ENCODE measurements at places on chromosomes 4 and X.

- no peak for DNase-seq
Observed at GRCh38 chr4:68912807-68913206, 38.8 kb downstream of the UGT2A3 start.

GRCh38 chrX:9885150-9885549 is 82.0 kb upstream of the CLDN34 start:
- no peak for DNase-seq

DNA sequence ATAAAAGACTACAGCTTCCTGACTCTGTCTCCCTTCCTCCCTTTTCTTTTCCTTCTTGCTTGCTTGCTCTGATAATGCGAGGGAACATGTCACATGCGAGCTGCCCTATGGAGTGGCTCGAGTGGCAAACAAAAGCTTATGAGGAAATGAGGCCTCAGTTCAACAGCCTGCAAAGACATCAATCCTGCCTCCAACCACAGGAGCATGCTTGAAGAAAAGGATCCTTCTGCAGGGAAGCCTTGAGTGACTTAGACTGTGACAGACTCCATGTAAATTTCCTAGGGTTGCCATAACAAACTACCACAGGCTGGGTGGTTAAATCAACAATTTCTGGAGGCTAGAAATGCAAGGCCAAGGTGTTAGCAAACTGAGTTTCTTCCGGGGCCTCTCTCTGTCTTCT is 152.5 kb downstream of the NR3C2 start:
- no peak for DNase-seq

DNA sequence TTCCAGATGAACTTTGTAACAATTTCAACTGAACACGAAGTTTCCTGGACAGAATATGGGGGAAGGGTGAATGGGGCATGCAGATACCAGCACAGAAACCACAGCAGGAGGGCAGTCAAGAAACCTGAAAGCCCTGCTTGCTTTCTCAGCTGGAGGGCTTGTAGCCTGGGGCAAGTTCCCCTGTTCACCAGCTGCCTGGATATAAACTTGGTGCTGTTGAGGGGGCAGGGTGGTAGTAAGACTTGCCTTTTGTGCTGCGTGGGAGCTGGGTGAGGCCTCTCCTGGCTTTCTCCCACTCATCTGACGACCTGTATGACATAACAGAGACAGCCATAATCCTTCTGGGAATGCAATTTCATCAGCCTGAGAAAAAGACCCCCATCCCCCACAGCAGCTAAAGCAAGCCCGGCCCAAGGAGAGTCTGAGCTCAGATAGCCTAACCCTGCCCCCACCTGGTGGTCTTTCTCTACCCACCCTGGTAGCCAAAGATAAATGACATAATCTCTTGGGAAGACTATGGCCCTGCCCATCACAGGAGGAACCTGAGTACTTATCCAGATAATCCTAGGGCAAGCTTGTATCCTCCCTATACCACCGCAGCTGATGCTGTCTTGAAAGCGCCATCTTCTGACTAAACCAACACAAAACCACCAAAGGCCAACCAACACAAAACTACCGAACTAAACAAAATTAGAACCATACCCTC is 234.3 kb downstream of the LAS1L start:
- DNase-seq, result no peak

- no peak for DNase-seq
Observed at GRCh38 chrX:97700547-97700946, 816.8 kb downstream of the RPA4 start.

DNA sequence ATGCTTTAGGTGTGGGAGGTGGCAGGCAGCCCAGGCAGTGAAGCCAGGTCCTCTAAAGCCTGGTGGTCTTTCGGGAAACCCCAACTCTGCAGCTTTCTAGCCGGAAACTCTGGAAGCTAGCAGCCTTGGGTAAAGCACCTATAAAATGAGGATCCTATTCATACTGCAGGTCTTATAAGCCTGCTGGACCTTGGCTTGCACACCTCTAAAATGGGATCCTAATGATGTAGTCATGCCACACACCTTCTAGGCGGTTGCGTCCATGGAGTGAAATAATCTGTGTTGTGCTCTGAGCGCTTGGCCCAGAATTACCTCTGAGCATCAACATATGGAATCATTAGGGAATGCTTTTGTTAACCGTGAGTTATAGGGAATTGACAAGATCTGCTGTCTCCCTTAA is 36.0 kb upstream of the STS start:
- DNase-seq, result no peak

- no peak for DNase-seq
Observed at GRCh38 chr4:92232566-92232965, 71.2 kb upstream of the GRID2 start.

DNA sequence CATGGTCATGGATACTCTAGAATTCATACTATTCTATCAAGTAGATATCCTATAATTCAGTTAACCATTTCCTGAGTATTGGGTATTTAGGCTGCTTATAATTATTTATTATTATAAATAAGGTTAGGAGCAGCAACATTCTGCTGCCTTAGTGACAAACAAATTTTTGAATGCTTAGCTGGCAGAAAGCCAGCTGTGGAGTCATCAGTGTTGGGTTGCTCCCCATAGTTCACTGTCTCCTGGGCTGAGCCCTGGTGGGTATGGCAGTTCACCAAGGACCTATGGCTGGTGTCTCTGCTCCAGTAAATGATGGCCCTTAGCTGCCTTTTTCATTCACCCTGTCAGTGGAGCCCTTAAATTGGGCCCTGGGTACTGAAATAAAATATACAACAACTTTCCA is 61.8 kb downstream of the SMARCA5 start:
- DNase-seq, result no peak

DNA sequence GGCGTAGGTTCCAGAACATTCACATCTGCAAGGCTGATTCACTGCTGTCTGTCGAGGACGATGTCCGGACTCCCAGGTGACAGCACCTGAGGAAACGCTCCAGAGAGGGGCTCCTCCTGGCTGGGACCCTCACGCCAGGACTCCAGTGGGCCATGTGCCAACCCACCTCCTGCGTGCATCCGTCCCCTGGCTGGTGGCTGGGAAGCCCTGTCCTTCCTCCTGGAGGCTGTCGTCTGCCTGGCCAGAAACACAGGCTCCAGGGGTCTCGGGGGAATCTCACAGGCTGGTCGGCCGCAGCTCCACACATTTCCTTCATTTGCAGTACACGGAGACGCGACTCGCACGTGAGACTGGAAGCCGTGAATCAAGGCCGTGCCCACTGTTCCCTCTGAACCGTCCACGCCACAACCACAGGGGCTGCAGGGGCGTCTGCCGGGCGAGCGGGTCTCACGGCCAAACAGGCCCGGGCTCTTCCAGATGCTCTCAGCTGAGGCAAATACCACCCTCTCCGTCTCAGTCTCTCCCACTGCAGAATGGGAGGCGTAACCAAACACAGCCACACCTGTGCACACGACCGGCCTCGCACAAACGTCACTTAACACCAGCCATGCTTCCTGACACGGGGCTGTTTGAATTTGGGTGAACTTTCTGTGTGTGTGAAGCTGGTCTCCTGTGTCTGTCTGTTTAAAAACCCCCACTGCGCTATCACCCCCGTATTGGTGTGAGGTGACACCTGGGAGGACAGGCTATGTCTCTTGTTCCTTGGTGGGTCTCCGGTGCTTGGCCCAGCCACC is 38.7 kb upstream of the MXD4 start:
- no peak for DNase-seq

DNA sequence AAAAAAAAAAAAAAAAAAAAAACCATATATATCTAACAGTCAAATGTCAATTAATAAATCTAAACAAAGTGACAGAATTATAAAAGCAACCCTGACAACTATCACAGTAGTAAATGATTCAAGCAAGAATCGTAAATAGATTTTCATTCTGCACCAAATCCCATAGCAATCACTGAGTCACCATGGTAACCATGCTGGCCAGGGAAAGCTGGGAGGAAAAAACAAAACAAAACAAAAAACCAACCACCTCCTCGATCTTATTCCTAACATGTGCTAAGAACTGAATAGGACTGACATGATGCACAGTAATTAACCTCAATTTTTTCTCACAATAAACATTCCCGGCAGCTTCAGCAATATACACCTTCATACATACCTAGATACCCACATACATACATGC is 30.6 kb upstream of the RAB40A start:
- DNase-seq, result no peak

DNA sequence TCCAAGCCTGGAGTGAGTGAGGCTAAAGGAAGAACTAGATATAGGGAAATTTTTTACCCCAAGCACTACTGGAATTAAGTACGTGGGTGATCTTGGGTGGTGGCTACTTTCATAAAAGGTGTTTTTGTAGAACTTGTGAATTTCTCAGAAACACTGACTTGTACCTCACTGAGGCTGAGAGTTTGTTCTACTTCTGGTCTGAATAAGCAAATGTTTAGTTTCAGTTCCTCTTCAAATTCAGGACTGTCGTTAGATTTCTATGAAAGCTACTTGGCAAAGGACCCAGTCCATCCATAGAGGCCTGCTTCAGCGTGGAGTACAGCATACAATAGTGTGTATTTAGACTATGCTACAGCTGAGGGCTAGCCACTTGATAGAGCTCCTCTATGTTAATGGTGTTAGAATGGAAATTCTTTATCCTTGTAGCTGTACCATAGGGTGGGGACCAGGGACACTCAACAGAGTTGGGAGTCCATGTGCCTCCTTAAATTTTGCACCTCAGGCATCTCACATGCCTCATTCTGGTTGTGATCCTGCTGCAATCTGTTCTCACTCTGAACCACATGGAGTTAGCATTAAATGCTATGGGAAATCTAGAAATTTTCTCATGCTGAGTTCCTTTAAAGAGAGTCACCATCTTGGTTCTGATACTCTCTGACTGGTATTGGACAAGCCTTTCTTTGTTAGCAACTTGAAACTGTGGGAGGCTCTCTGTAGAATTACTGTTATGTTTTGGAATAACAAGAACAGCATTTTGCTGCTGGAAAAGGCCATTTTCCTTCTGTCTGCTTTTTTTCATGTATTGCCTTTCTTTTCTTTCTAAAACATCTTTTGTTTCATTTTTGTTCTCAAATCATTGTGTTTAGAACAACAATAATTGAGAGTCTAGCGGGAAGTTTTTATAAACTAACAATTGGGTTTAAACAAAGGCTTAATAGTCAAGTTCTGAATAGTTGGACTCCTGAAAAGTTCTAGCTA is 86.8 kb downstream of the PDGFRA start:
- no peak for DNase-seq

- DNase-seq, result no peak
Observed at GRCh38 chr4:110344165-110344564, 131.8 kb upstream of the ENPEP start.

GRCh38 chr4:75172551-75172950 is 239.6 kb downstream of the PARM1 start:
- no peak for DNase-seq

- DNase-seq, result no peak
Observed at GRCh38 chrX:96449191-96449590, 235.5 kb upstream of the DIAPH2 start.

- no peak for DNase-seq
Observed at GRCh38 chr4:4677556-4678522, 136.0 kb upstream of the STX18 start.

DNA sequence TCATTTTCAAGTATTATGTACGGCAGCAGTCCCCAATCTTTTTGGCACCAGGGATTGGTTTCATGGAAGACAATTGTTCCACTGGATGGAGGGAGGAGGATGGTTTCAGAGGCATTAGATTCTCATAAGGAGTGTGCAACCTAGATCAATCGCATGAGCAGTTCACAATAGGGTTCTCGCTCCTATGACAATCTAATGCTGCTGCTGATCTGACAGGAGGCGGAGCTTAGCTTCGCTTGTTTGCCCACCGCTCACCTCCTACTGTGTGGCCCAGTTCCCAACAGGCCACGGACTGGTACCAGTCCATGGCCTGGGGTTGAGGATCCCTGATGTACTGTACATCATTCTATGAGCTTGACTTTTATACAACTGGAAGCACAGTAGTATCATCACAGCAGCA is 48.4 kb downstream of the SMIM20 start:
- no peak for DNase-seq

DNA sequence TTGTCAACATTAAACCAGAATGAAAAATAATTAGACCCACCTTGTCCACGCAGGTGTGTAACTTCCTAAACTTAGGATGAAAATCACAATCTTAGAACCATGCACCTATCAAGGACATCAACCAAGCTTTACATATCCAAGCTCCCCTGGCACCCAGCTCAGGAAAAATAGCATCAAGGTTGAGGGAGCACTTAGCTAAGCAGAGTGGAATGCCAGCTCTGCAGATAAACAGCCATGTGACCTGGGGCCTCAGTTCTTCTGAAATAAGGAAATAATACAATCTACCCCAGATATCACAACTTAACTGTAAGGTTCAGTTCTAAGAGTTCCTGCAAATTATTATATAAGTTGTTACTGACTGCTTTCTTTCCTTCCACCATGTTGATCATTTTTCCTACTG is 64.7 kb downstream of the DHX15 start:
- no peak for DNase-seq

DNA sequence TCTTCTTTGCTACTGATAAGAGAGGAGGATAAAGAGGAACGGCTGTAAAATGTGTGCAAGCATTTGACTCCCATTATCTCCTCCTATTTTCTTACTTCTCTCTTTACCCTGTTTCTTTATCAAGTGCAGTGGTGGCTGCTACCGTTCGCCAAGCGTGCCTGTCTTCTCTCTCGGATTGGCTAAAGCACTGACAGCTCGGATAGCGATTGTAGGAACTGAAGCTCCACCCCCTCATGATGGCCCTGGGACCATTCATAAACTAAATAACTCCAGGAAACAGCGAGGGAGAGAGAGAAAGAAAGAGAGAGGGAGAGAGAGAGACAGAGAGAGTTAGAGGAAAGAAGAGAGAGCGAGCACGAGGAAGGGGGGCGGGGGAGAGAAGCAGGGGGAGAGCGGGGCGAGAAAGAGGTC is 305 bp upstream of the MAB21L2 start:
- no peak for DNase-seq

DNA sequence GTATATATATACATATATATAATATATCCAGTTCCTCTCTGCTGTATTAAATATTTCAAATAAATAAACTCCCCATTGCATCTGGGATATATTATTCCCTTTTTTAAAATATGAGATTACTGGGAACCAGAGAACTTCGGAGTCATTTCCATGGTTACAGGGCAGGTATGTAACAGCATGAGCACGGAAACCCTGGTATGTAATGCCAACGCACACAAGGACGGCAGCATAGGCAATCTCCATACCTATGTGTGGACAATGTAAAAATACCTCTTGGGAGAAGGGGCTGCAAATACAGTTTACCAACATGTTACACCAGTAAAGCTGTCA is 62.8 kb downstream of the NUDT10 start:
- no peak for DNase-seq

DNA sequence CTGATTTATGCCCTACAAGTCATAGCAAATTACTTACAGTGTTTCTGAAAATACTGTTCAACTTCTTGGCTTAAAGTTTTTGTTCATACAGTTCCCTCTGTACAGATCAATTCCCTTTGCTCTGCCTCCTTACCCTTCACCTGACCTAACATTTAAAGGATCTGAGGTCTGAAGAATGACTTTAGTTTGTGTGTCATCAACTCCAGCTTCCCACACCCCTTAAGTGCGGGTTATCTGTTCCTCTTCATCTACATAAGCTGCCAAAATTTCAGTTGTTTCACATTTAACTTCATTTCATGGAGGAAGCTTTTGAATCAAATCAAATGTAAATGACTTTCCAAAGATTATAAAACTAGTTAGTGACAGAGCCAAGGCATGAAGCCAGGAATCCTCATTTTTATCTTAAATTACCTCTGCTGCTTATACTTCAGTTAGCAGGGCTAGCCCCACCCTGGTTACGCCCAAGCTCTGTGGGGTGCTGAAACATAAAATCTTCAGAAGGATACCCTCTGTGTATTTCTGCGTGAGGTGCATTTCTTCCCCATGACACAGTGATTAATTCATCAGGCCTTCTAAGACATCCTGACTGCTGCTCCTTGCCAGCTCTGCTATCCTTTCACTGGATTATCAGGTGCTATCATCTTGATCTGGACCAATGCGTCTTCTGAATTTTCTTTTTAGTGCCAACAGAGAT is 16.5 kb downstream of the CXCL1 start:
- no peak for DNase-seq

All from stimulated activated CD8-positive, alpha-beta memory T cell treated with anti-CD3 and anti-CD28 coated beads, Interleukin-4, amount 100 ng/mL, for 1 hour (primary cell).